ENCODE measurements at places on chromosomes 5 and 9.

DNA sequence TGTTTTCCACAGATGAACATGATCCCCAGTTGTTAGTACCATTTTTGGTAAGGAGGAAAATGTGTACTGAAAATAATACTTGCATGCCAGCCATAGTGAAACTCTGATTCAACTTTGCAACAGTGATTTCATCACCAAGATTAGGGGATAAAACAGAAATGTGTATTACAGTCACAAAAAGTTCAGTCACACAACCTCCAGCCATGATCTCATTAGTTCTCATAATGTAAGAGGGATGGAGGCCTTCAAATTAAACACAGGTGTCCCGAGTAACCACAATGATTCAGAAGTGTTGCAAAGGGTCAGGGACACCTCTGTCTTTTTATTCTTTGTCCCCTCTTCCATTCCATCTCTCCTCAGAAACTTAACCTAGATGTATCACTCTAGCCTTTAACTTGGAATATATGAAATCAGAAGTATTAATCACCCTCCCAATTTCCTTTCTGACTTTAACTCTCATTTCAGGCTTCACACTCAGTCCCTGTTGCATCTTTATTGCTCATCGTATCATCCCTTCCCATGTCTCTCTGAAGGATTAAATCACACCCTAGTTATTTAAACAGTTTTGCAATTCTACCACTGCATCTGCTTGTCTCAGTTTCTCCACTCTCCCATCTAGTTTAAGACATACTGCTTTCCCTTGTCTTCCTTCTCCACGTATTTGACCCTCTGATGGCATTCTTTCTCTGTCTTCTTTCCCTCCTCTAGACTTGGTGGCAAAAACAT is 291.2 kb downstream of the ADAMTS6 start:
- peak; percentile 75 for DNase-seq

DNA sequence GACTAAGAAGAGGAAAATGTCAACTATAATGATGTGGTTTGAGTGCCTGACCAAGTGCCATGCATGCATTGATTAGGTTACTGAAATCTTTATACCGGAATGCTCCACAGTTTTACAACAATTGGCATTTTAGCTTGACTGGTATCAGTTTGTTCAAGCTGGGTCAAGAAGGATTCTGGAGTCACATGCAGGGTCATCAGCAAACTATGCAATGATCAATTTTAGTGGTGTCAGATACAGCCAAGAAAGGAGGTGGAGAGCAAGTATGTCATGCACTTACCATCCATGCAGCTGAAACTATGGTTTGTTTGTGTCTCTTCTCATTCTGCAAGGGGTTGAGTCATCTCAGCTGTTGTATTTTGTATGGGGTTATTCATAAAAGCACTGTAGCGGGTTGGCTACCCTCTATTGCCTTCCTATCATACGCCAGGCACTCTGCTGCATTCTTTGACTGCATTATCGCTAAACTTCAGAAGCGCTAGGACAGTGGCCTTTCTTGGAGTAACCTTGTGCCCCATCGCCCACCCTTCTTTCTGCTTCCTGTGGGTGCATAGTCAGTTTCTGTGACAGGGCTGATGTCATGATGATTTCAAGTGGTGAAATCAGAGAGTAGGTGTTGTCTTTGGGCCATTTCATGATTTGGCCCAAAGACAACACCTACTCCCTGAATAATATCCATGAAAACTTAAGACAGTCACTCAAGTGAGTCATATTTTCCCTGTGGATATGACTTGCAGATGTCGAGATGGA is 145.4 kb downstream of the MTX3 start:
- DNase-seq: no peak

DNA sequence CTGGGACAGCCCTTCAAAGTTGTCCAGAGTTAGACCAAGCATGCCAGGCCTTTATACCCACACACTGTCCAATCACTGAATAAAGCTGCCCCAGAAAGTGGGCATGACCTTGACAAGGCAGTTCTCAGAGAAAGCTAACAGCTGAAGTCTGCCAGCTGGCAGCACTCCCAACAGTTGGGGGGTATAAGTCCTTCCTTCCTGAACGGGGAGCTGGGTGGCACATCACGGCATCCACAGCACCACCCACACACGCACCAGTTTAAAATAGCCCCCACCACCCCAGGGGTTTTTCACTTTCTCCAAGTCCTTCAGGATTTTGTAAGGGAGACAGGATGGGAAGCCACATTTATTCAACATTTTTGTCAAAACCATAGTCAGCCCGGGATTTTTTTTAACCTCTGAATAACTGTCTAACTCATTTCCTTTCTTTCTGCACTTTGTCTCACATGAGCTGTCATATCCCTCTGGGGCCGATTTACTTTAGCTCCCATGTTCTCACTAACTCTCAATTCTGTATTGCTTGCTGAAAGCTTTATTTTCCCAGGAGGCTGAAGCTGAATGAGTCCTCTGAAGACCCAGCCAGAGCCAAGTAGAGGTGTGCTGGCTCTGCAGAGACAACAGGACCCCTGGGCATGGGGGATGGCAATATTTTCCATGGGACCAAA is 15.4 kb downstream of the FAM81B start:
- no peak for DNase-seq

DNA sequence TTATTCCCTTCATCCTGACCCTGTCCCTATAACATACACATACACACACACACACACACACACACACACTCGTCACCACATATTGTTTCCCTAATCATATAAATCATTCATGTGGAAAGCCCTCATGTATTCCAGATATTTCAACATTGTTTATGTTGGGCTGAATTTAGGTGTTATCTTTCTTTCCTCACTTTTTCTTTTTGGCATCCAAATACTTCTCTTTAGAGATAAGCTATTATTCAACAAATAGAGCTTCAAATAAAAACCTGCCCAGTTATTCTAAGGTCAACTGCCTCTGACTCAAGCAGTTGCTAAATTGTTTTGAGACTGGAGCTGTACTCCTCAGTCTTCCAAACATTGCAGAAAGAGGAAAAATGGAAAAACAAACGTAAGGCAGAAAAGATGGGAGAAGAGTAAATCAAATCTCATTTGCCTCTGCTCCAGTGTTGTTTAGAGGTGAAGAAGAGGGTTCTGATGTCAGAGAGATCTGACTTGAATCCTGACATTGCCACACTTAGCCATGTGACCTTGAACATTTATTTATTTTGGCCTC is 215.7 kb downstream of the GAS1 start:
- no peak for DNase-seq

DNA sequence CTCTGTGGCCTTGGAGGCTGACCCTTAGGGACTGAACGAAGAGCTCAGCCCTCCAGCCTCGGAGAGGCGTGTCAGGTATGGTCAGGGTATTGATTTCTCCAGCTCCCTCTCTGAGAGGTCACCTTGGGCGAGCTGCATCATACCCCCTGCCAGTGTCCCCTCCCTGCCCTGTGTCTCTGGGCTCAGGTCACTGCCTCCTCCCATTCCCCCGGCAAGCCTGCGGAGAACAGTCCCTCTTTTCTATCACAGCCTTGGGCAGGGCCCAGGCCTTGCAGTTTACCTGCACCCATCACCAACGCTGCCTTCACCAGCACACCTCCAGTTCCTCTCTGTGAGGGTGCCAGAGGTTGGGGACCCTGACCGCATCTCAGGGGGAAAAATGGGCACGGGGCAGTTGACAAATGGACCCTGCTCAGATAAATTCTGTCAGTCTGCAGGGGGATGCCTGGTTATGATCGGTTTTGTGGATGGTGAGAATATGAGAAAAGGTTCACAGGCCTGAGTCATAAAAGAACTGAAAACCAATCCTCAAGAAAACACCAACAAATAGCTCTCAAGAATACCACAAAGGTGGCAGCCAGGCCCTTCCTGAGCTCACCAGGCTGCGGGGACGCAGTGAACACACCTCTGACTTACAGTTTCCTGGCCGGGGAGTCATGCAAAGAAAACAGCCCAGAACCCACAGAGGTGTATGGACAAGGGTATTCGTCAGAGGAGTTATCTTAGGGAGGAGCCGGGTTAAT is 24.7 kb upstream of the RXRA start:
- no peak for DNase-seq

- no peak for DNase-seq
These were observed 20.4 kb upstream of the UBLCP1 start for GRCh38 chr5:159242656-159243055.

- no peak for DNase-seq
These were observed 41.9 kb downstream of the MOCS2 start for GRCh38 chr5:53067641-53068040.
